Renal pelvis (tissue), 12 donors: ENCODE measurements at places on chromosomes 2 and 18. TPM values are rescaled to one million over a fixed set of nuclear protein-coding genes. Genes with fewer than 3 reads are reported as not detected.

Gene SOWAHC
- polyA plus RNA-seq = 14.7 TPM

Gene GPR75
- polyA plus RNA-seq = 3.9 TPM

Gene SATB2
- 10.8 TPM for polyA plus RNA-seq

Gene AGXT
- polyA plus RNA-seq = 0.13 TPM

Gene RTP5
- polyA plus RNA-seq = 0.09 TPM

Gene PLCD4
- polyA plus RNA-seq = 10.1 TPM

DNA sequence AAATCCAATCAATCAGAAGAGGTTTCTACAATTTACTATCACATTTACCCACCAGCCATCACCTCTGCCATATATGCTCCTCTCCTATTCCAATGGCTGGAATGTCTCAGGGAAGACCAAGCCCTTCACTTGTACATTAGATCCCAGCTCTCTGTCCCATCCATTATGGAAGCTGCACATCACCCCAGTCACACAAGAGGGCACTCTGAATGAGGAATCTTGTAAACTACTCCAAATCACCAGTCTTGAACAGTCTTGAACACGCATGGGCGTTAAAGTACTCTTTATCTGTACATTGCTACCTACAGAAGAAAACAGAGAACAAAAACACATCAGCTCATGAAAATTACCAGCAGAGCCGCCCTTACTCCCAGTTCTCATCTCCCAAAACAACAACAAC is 38.7 kb downstream of the ZC3H8 start:
- no peak for DNase-seq

DNA sequence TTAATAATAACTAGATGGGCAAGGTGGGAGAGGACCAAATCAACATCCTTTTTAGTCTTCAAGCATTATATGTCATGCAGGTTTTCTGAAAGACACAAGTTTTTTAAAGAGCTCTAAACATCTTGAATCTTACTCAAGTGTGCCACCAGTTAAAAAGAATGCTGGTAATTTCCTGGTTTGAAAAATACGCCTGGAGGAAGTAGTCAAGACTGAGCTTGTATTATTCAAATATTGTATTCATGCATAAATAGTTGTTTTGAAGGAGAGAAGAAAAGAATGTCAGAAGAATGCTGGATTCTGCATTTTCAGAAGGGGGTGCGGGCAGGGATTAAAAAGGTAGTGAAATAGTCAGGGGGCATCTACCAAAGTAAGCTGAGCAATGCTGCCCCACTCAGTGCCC is 90.7 kb downstream of the WDPCP start:
- DNase-seq = no peak

DNA sequence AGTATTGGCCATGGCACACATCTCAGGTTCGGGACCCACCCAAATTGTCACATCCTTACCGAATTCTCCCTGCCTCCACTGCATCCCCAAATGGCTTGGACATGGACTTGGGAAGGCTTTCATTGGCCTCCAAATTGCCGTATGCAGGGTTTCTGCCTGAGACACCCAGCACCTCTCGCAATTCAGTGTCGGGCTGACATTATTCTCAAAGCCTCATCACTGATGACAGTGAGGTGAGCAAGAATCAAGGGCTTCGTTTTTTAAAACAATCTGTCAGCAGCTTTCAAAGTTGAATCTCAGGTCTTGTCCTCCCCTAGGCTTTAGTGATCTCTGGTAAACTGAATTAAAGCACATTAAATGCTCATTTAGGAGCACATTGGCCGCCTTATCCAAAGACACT is 29.5 kb upstream of the TGFA start:
- no peak for DNase-seq

DNA sequence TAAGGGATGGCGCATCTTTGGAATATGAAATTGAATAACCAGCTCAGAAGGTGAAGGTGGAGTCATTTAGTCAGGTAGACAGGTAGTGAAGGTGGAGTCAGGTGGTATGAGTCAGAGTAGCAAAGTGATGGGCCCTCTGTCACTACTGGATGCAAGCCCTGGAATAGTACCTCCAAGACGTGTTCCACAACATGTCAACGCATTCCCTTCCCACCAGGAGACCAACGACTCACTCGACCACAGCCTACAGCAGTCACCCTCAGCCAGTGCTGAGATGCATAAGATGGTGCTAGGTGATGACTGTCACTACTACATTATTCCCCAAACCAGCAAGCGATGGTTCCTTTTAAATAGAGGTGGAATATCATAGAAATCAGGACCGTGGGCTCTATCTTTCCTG is 6.8 kb downstream of the CPLX4 start:
- DNase-seq = no peak

DNA sequence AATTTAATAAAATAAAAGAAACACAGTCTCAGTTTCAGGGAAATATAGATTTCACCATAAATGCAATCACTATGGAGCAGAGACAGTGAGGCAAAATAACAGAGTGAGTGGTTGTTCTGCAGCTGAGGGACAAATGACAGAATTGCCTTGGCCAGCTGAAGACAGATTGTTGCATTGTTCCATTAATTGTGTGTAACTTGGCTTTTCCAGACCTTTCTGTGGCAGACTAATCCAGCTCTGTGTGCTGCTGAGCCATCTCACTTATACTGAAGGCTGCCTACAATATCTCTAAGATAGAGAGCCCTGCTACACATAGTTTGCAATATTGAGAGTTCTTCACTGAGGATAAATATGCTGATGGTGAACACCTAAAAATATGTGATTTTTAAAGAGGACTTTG is 11.5 kb downstream of the LRRTM1 start:
- DNase-seq = no peak

DNA sequence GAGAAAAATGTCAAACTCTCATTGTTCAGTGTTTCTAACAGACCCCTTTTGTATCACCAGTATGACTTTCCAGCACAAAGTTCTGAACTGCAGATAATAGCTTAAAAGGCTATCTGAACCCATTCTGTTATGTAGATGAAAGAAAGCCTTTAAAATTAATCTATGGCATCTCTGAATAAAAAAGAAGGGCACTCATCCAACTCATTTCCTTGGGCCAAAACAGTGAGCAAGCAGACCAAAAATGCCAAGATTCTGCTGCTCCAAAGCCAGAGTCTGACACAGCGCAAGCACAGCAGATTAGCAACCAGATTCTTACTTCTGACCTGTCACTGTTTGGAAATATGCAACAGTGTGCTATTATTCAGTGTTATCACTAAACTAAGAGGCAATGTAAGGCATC is 22.6 kb upstream of the ITGA6 start:
- no peak for DNase-seq

DNA sequence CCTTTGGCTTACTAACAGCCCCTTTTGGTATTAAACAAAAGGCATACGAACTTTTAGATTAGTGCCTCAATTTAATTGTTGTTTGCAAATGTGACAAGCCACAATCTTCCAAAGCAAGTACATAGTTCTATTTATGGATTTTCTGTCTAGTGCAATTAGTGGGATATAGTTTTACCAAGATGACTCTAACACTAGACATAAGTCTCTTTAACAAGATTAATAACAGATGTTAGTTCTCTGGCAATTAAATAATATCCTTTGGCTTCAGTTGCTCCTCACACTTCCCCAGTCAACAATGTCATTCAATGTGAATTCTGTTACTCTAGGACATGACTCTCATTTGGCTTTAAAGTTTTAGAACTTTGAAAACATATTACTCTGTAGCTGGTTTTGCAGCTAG is 16.7 kb upstream of the MC4R start:
- DNase-seq = no peak

GRCh38 chr2:152890736-152891135 is 172.3 kb downstream of the ARL6IP6 start:
- DNase-seq = no peak
